ENCODE measurements at places on chromosomes 4 and X.

- no peak for DNase-seq
Observed at GRCh38 chrX:37684973-37685372, 618 bp upstream of the XK start.

DNA sequence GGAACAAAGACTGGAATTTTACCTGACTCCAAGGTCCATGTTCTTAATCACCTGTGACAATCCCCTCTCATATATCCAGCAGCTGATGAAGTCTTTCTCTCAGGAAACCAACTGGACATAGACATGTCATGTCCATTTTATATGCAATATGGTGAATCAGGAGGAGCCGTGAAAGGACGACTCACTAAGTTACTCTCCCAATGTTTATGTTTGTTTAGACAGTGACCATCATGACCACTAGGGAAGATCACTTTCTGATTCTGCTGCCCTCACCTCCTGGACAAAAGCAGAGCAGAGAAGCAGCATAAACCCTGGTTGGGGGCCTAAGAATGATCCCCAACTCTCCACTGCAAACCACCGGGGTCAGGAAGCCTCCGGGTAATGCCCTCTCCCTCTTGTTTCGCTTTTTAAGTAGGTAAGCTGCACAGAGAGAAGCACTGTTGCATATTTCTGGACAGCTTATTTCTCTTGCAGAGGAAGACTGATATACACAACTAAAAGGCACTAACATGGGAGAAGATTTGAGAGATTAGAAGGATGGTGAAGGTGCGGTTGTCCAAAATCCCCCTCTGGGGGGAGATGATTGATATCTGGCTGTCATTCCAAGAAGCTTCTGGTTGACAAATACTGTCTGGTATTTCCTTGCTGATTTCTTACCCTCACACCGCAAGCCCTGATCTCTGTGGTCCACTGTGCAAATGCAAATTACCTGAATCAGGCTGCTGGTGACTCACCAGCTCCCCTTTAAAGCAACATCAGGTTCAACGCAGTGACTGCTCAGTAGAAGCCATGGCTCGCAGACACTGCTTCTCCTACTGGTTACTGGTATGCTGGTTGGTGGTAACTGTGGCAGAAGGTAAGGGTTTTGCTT is at the start of gene ODAPH:
Gene ODAPH, plus strand, starts transcription at position 773 of the 871 bp plus-strand sequence. Its CDS starts 17 bp downstream, at position 790.
- DNase-seq: peak; percentile 90

- DNase-seq: no peak
Observed at GRCh38 chrX:110226931-110227330, 91.0 kb downstream of the AMMECR1 start.

DNA sequence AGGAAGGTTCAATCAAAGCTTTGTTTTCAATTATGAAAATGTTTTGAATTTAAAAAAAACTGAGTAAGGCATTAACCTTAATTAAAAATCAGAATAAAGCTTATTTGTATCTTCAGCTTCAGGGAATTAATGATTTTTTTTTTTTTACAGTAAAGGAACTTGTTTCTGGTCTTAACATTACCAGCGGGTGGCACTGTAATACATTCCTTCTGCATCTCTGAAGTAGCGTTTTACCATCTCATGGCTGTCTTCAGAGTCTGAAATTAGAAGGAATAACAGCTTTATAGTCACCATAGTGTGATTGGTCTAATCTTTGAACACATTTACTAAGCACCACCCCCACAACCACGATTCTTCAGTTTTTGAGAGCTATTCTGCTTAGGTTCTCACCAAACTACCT is 102.6 kb downstream of the IL1RAPL2 start:
- no peak for DNase-seq
